Stimulated activated CD4-positive, alpha-beta T cell treated with anti-CD3 and anti-CD28 coated beads, Interleukin-1b, Interleukin-23, amount 100 ng/mL, for 48 hours (primary cell): ENCODE measurements at places on chromosomes 6 and 20.

- no peak for DNase-seq
Measured at GRCh38 chr20:60977901-60978300, 274.2 kb upstream of the CDH4 start.

GRCh38 chr6:6610031-6610591 lies 21.6 kb downstream of the LY86 start:
- no peak for DNase-seq

DNA sequence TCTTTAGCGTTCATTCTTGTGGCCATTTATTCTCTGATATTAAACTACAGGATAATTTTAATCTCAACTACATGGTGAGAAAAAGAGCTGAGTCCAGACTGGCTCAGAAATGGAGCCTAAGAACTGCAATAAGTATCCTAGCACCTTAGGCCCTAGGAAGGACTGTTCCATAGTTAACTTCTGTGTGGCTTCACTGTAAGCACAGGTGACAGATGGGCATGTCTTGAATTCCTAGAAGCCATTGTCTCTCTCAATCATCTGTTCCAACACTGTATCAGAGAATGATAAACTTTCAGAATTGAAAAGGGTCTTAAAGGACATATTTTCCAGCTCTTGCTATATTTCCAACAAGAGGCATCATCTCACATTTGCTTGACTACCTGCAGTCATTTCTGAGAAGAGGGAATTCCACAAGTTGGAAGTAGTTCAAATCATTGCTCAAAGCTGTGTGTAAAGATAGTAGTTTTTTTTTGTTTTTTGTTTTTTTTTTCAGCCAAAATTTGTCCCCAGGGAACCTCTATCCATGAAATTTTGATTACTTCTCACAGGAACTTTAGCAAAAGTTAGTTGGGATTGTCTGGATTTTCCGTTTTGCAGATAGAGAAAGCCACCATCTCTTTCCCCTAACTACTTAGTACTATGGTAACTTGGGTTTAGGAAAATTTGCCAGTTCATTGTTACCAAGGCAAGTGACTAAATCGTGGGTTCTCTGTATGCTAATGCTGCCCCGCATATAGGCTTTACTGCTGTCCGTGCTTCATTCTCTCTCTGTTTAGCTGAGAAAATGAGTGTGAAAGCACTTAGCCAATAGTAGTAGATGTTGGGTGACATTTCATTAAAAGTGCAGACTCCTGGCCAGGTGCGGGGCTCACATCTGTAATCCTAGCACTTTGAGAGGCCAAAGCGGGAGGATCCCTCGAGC lies 47.2 kb downstream of the KCNS1 start:
- DNase-seq, result no peak

DNA sequence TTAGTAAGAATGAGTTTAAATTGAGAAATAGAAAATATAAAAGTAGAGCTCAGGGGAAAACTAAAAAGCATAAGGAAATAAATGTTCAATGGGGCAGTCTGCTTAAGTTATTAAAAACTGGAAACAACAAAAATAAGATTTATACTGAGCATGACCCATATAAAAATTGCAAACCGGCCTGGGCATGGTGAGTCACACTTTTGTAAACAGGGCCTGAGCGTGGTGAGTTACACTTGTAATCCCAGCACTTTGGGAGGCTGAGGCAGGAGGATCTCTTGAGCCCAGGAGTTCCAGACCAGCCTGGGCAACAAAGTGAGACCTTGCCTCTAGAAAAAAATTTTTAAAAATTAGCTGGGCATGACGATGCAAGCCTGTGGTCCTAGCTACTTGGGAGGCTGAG lies 74.6 kb downstream of the TMEM244 start:
- no peak for DNase-seq

DNA sequence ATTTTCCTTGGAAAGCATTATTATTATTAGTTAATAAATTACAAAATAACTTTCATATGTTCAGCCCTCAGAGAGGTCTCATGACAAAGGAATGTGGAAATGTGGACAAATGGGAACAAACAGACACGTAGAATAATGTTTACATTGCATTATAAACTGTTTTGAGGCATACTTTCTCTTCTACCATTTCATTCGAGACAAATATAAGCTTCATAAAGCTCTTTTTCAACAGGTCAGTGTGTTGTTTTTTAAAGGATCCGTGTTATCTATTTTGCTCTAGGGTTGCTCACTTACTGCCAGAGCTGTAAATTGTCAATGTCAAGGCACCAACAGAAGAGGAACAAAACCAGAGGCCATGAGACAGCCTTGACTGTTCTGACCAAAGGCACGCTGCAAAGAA lies 256.8 kb downstream of the PHACTR1 start:
- DNase-seq, result no peak

- DNase-seq, result no peak
Measured at GRCh38 chr6:117919775-117920729, 13.0 kb downstream of the SLC35F1 start.

GRCh38 chr6:41502917-41503671 lies 43.1 kb upstream of the FOXP4 start:
- DNase-seq, result no peak

DNA sequence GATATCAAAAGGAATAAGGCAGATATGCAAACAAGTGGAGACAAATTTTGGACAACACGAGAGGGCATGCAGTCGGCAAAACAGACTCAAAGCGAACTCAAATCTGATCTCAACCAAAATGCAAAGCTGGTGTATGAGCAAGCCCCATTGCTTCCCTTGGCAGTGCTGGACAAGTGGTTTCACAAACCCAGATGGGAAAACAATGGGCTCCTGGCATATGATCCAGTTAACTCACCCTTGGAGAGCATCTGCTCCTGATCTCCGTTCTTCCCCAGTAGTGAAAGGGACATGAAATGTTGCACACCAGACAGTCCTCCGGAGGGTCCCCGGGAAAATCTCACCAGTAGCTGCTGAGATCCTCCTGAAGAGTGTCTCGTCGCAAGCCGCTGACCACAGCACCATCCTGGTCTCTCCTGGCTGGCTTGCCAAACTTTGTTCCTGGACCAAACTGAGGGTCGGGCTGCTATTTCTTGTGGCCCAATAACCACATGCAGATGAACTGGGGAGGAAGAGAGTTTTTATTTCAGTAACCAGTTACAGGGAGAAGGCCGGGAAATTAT lies 84.3 kb upstream of the THBS2 start:
- DNase-seq, result no peak
